ACHN (cell line): ENCODE measurements at places on chromosomes 3 and 15.

GRCh38 chr15:100672959-100673358 lies 70.6 kb downstream of the ASB7 start:
- DNase-seq: no peak

DNA sequence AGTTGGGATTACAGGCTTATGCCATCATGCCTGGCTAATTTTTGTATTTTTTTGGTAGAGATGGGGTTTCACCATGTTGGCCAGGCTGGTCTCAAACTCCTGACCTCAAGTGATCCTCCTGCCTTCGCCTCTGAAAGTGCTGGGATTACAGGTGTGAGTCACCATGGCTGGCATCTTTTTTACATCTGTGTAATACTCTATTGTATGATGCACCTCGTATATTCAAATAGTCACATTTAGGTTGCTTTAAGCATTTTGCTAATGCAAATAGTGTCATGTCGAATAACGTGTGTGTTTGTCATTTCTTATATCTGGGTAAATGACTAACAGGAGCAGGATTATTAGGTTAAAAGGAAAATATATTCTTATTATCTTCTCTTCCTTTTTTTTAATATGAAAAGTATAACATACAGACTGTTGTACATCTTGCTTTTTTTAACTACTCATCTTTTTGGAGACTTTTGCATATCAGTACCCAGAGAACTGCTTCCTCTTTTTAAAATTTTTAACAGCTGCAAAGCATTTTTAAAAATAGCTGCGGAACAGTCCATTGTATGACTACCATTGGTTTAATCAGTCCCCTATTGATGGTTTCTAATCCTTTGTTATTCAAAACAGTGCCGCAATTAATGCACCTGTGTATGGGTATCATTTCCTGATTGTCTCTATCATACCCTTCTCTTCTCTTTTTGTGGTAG lies 13.4 kb downstream of the SCAMP5 start:
- no peak for DNase-seq

DNA sequence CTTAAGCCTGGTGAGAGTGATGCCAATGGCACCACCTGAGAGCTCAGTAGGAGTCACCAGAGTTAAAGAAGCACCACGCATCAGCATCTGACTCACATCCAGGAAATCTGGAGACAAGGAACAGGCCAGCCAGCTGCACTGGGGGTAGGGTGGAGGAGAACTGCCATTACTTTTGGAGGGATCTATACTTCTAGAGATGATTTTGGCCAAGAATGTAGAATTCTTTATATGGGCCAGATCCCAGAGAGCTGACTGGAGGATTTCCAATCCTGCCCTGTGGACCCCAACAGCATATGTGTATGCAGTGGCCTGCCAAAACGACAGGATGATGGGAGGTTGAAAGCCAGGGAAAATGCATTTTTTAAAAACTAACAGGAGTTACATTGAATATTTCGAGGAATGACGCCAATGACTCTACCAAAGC lies 29.8 kb downstream of the CCR3 start:
- no peak for DNase-seq

DNA sequence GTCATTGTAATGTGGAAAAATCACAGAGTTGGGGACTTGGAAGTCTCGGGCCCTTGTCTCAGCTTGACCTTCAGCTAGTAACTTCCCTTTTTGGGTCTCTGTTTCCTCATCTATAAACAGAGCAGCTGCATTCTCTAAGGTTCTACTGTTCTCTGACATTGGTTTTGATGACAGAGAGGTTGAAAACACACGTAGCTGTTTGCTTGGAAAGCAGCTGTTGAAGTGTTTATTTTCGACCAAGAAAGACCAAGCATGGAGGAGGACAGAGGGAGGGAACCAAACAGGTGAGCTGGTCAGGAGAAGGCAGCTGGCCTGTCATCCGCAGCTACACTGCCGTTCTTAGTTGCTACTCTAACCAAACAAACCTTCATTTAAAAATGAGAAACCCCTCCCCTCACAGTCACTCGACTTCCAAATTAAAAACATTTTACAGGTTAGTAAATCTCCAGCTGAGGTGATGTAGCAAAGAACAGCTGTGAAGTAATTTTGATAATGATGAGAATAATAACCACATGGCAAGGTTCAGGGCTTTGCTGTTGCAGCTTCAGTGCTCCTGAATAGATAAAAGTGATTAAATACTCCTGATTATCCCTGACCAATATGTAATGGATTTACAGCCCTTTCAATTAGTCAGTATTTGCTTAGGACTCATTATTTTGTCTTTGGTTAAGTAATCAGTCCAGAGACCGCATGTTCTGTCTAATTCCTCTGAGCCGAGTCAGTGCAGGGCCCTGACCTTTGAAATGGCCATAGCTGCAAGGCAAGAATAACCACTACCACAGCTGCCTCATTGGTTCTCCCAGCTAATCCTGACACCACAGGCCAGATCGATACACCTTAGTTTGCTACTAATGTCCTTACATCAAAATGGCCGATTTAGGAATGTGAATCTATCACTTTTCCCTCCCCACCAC lies 65.3 kb downstream of the MEIS2 start:
- no peak for DNase-seq

- DNase-seq: no peak
Observed at GRCh38 chr15:38879909-38880471, 315.4 kb upstream of the RASGRP1 start.

GRCh38 chr3:42273361-42273760 lies 7.4 kb upstream of the CCK start:
- no peak for DNase-seq

DNA sequence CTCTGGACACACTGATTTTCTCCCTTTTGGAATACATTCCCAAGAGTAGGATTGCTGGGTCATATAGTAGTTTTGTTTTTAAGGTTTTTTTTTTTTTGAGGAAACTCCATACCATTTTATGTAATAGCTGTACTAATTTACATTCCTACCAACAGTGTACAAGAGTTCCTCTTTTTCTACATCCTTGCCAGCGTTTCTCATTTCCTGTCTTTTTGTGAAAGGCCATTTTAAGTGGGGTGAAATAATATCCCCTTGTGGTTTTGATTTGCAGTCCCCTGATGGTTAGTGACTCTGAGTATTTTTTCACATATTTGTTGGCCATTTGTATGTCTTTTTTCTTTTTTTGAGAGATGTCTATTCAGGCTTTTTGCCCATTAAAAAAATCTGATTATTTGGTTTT lies 1205.5 kb downstream of the ROBO1 start:
- DNase-seq: no peak

DNA sequence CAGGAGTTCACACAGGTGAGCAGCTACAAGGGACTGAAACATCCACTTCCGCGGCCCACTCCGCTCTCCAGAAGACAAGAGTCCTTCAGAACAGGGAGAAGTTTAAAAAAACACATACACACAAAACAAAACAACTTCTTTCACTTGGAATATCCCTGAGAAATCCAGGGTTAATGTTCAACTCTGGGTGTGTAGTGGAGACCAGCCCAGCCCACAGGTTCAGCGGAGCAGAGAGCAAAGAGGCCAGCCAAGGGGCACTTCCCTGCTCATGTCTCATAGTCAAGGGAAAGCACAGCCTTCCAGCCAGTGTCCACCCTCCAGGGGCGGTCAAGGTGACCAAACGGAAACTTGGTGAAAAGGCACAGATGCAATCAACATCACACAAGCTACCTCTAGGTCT lies 41.6 kb downstream of the WNT5A start:
- peak; percentile 76 for DNase-seq

- no peak for DNase-seq
Observed at GRCh38 chr15:38300395-38300794, 47.8 kb downstream of the SPRED1 start.
